LHCN-M2 (cell line): ENCODE measurements at places on chromosomes 1 and 21. TPM values are rescaled to one million over a fixed set of nuclear protein-coding genes. Genes with fewer than 3 reads are reported as not detected.

GRCh38 chr1:151721788-151722510, 627 bp downstream of the RIIAD1 start:
- DNase-seq = no peak

The TTLL7 gene
- 21.3 and 28.2 TPM in 2 replicates for total RNA-seq

The TRIM46 gene
- total RNA-seq = 3.1 and 3.3 TPM in 2 replicates

- no peak for DNase-seq
Observed at GRCh38 chr1:235980976-235981375, 83.9 kb downstream of the NID1 start.

DNA sequence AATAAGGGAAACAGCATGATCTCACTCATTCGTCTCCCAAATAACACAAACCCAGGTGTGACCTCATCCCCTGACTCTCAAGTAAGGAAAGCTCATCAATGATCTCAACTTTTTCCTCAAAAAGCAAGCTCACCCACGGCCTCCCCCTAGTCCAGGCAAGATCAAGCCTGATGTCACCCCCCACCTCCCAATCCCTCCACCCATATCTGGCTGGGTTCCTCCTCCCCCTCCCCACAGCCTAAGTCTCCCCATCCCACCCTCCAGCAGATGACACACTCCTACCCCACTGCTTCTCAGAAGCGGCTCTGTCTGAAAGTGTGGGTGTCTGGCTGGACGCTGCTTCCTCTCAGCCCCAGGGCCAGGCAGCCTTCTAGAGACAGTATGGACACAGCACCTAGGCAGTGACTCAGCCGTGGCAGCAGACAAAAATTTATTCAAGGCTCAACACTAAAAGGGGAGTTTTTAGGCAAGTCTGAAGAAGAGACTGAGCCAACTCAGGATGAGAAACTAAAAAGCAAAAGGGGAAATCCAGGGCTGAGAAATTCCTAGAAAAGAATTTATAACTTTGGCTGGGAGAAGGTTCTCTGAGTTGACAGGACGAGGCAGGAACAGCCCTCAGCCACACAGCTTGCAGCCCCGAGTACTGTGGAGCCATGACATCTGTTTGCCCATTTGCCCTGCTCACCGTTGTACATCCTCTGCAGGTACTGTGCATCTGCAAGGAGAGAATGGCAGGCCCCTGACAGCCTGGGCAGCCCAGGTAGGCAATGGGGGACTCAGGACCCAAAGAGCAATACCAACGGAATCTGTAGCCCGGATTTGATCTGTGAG, 81.6 kb upstream of the LRRC8D start:
- DNase-seq = no peak

DNA sequence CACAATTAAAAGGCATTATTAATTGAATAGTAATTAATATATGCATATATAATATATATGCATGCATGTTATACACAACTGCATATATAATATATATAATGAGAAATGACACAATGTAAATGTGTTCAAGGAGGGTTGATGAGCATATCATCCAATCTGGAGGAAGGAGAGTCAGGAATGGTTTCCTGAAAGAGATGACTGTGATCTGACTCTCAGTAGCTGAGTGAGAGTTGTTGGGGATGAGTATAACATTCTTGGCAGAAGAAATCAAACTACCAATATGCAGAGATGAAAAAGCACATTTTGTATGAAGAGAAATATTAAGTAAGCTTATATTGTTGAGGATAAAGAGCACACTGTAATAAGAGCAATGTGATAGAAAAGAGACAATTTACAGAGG, 37.3 kb downstream of the F13B start:
- no peak for DNase-seq

DNA sequence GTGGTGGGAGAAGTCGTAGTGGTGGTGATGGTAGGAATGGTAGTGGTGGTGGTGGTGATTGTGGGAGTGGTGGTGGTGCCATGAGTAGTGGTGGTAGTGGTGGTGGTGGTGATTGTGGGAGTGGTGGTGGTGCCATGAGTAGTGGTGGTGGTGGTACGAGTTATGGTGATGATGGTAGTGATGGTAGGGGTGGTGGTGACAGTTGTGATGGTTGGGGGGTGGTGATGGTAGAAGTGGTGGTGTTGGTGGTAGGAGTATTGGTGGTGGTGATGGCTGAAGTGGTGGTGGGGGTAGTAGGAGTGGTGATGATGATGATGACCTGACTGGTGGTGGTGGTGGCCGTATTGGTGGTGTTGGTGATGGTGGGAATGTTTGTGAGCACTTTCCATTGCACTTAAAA, 107.1 kb downstream of the DISC1 start:
- no peak for DNase-seq

DNA sequence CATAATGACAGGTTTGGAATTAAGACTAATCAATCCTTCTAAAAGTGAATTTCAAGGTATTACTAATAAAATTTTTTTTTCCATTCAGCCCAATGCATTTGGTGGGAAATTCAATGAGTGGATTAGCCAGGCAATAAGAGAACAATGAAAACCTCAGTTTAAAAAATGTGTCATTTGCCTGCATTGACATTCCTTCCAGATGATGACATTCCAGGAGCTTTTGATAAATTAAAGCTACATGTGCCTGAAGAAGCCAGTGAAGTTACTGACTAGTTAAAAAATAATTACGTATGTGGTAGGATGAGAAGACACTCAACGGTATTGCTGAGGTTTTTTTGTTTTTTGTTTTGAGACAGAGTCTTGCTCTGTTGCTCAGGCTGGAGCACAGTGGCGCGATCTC, 37.9 kb upstream of the RC3H1 start:
- peak; percentile 31 for DNase-seq

- DNase-seq = no peak
Observed at GRCh38 chr1:229640455-229640854, 14.4 kb downstream of the URB2 start.

DNA sequence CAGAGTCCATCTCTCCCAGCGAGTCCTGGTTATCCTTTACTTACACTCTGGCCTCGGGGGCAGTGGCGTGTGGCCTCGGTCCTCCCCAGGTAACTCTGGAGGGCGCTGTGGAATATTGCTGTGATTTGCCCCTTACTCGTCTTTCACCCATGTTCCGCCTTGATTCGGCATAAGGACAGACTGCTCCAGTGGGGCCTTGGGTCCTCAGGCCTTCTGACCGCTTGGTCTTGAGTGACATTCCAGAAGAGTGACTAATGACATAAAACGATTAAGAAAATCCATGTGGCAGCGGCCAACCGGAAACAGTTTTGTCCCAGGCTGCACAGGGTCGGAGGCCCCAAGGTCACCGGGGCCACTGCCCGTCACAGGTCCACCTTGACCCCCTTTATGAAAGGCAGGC, 11.0 kb downstream of the ICMT start:
- no peak for DNase-seq

DNA sequence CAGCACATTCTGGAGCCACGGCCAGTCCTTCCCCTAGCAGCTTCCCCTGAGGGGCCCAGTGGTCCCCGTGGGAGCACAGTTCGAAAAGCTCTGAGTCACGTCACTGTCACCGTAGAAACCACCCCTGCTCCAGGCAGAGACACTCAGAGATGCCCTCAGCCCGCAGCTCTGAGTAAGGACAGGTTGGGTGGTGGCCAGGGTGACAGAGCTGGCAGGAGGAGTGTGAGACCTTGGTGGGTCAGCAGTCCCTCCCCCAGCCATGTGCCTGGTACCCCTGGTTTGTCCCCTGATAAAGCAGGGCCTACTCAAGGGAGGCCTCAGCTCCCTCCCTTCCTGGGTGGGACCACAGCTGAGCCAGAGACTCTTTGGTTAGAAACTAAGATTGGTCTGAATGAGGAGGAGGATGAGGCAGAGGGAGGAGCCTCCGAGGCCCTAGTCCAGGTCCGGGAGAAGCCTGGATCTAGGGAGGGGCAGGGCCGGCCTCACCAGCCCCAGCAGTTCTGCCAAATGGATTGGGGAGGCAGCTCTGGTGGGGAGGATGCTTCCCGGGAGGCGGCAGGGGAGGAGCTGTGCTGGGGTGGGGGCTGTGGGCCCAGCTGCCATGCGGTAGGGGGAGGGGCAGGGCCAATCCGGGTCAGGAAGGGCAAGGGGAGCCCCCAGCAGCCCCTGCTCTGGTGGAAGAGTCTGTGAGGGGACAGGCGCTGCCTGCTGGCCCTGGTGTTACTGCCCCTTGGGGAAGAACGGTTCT, 55.2 kb downstream of the SLC9A1 start:
- peak; percentile 83 for DNase-seq

- DNase-seq = peak; percentile 38
Observed at GRCh38 chr21:28522014-28522799, 470.5 kb downstream of the LTN1 start.

- no peak for DNase-seq
Observed at GRCh38 chr1:59361766-59362165, 64.9 kb downstream of the FGGY start.

- DNase-seq = no peak
Observed at GRCh38 chr1:22286491-22286890, 143.6 kb upstream of the WNT4 start.
